ENCODE measurements at places on chromosomes 2 and 18.

DNA sequence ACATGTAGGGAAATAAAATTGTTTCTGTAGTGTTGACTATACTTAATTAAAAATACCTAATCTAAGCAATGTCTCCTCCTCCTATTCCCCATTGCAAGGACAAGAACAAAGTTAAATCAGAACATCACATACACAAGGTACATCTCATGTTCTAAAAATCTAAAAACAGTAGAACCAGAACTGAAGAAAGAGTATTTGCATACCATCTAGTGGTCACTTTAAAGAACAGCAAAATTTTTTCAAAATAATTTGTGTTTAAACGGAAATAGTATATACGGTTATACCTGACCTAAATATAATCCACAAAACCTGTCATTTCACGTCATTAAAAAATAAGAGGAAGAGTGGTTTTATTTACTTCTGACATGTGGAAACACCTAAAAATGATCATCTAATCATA is 294.3 kb upstream of the KCNH7 start:
- DNase-seq, result no peak

- DNase-seq, result no peak
These were observed 63.6 kb downstream of the ASXL2 start for GRCh38 chr2:25814681-25815080.

DNA sequence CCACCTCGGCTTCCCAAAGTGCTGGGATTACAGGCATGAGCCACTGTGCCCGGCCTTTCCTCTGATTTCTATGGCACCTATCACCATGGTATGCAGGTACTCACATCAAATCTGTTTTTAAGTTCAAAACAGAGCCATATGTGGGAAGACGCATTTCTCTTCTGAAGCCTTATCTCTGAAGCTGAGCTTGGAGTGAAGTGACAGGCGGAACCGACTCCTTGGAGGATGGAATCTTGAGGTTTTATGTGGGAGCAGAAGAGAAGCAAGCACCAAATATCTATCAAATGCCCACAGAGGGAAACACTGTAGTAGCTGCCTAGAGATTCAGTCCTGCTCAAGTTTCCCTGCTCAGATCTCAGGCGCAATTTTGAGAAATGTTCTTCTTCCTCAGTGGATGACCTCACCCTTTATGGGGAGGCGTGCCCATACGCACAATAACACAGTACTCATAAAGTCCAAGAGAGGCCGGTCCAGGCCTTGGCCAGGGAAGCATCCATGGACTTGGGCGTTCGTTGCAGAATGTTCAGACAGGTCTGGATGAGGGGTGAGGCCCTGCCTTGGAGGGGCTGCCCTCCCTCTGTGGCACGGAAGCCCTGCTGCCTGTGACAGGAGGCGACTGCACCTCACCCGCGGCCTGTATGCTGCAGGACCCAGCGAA is 67.9 kb downstream of the HNRNPLL start:
- DNase-seq, result no peak

GRCh38 chr2:54065411-54065810 is 50.0 kb upstream of the ACYP2 start:
- DNase-seq, result no peak
